ENCODE measurements at places on chromosomes 7 and 10. TPM values are rescaled to one million over a fixed set of nuclear protein-coding genes. Genes with fewer than 3 reads are reported as not detected.

LMOD2 gene
- not detected for total RNA-seq

DNA sequence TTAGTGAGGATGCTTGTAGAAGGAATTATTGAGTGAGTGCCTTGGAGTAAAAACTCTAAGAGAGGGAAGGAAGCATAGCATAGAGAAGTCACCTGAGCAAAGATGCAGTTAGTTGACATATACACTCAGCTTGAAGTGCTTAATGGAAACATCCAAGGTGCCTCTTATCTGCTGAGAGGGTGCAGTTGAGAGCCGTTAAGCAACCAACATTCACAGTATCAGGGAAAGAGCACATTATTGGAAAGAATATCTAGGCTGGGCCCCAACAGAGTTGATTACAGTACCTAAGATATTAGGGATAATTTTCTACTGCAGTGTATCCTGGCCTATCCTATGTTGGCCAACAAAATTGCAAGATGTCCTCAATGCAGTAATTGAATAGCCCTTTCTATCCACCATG, 302.0 kb downstream of the ETV1 start:
- H3K27ac ChIP-seq, result no peak overlapping the region
- peaks cover 11% of the 10 kb centered on the region for H3K4me1 ChIP-seq
- H3K36me3 ChIP-seq, result no peaks in the 10 kb centered on the region
- DNase-seq, result no peak
- H3K27me3 ChIP-seq, result no peaks in the 10 kb centered on the region

SEMA3C gene
- total RNA-seq, result 91.3 TPM

DNA sequence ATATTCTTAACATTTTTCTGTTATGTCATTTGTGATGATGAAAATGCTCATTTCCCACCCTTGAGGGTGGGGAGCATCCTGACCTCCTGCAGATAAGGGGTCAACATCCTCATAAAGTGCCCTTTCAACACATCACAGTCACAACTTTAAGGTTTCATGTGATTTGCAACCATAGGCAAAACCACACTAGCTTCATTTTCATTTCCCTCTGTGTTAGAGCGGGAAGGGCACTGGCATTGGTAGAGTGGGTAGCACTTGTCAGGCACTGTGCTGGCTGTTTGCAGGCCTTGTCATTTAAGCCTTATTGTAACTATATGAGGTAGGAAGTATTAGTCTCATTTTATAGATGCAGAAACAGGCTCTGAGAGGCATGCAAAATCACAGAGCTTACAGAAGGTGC, 39.8 kb downstream of the PSMC2 start:
- no peak for DNase-seq
- no peaks in the 10 kb centered on the region for H3K4me1 ChIP-seq
- no peak overlapping the region for H3K27ac ChIP-seq
- peaks cover 1% of the 10 kb centered on the region for H3K27me3 ChIP-seq
- no peak overlapping the region for H3K4me3 ChIP-seq

GRCh38 chr7:156752367-156753228, 112.0 kb downstream of the RNF32 start:
- DNase-seq, result no peak
- H3K27me3 ChIP-seq, result no peaks in the 10 kb centered on the region
- H3K4me1 ChIP-seq, result peaks cover 4% of the 10 kb centered on the region
- no peaks in the 10 kb centered on the region for H3K36me3 ChIP-seq
- no peak overlapping the region for H3K27ac ChIP-seq

MMD2 gene
- total RNA-seq, result 0.47 TPM

- H3K4me1 ChIP-seq, result no peaks in the 10 kb centered on the region
- DNase-seq, result no peak
- H3K36me3 ChIP-seq, result no peaks in the 10 kb centered on the region
- peaks cover 3% of the 10 kb centered on the region for H3K27me3 ChIP-seq
These were observed 11.5 kb upstream of the SLC29A3 start for GRCh38 chr10:71307469-71308085.

PRF1 gene
- total RNA-seq, result 2.6 TPM

RARRES2 gene
- total RNA-seq, result 0.86 TPM

- H3K27me3 ChIP-seq, result no peaks in the 10 kb centered on the region
- peaks cover 3% of the 10 kb centered on the region for H3K4me1 ChIP-seq
- no peak overlapping the region for H3K4me3 ChIP-seq
These were observed 11.6 kb downstream of the NAMPT start for GRCh38 chr7:106273009-106273668.

SORBS1 gene
- total RNA-seq, result 221 TPM

GRCh38 chr7:29483219-29484104, 80.2 kb upstream of the PRR15 start:
- peak overlapping the region; percentile 15 for H3K27ac ChIP-seq
- DNase-seq, result no peak
- no peak overlapping the region for H3K4me3 ChIP-seq
- peaks cover 10% of the 10 kb centered on the region for H3K27me3 ChIP-seq
- H3K4me1 ChIP-seq, result peaks cover 65% of the 10 kb centered on the region

PNLIPRP3 gene
- total RNA-seq, result not detected

- DNase-seq, result no peak
- H3K27me3 ChIP-seq, result no peaks in the 10 kb centered on the region
- H3K4me1 ChIP-seq, result peaks cover 20% of the 10 kb centered on the region
- H3K4me3 ChIP-seq, result peak overlapping the region; percentile 98
These were observed 440 bp upstream of the TCAF1 start for GRCh38 chr7:143902332-143902899.

XPNPEP1 gene
- 51.4 TPM for total RNA-seq

DNA sequence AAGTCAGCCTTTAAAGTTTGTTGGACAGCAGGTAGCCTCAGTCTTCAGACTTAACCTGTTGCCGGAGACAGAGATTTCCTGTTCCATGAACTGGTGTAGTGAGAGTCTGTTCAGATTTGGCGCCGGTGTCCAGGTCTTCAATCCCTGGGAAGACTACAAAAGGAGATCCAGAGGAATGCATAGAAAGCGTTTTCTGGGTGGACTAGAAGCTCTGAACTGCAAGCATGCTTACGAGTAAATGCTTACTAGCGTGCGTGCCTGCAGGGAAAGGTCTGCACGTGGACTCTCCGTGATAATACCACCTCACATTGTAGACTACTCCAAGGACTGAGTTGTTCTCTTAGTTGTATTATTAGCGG, 878 bp downstream of the GLRX3 start:
- peaks cover 6% of the 10 kb centered on the region for H3K4me1 ChIP-seq
- H3K27ac ChIP-seq, result peak overlapping the region; percentile 12
- H3K36me3 ChIP-seq, result no peaks in the 10 kb centered on the region
- no peak for DNase-seq
- H3K4me3 ChIP-seq, result peak overlapping the region; percentile 92

INHBA gene
- total RNA-seq, result not detected

Measured in glutamatergic neuron (in vitro differentiated cells).